Smooth muscle cell of the umbilical artery (primary cell): ENCODE measurements at places on chromosomes 1 and 21. TPM values are rescaled to one million over a fixed set of nuclear protein-coding genes. Genes with fewer than 3 reads are reported as not detected.

Gene LMX1A
- not detected in 2 replicates for total RNA-seq

Gene RCSD1
- not detected in 2 replicates for total RNA-seq

Gene ALPL
- 0.30 and 2.7 TPM in 2 replicates for total RNA-seq

Gene MAP10
- 1.8 TPM in 2 replicates for total RNA-seq

Gene TTC22
- total RNA-seq = not detected in 2 replicates

Gene HRNR
- not detected in 2 replicates for total RNA-seq

Gene PLA2G2E
- not detected in 2 replicates for total RNA-seq

Gene LAMC2
- 203 and 594 TPM in 2 replicates for total RNA-seq

Gene FAM3B
- not detected in 2 replicates for total RNA-seq

Gene FCRL6
- not detected in 2 replicates for total RNA-seq

Gene FCGR1A
- not detected in 2 replicates for total RNA-seq

Gene CLCC1
- 58.2 and 73.0 TPM in 2 replicates for total RNA-seq

Gene CRYBG2
- total RNA-seq = not detected in 2 replicates

Gene GORAB
- 15.7 and 21.9 TPM in 2 replicates for total RNA-seq

Gene OR6K6
- not detected in 2 replicates for total RNA-seq
